ENCODE measurements at places on chromosomes 3 and 15.

DNA sequence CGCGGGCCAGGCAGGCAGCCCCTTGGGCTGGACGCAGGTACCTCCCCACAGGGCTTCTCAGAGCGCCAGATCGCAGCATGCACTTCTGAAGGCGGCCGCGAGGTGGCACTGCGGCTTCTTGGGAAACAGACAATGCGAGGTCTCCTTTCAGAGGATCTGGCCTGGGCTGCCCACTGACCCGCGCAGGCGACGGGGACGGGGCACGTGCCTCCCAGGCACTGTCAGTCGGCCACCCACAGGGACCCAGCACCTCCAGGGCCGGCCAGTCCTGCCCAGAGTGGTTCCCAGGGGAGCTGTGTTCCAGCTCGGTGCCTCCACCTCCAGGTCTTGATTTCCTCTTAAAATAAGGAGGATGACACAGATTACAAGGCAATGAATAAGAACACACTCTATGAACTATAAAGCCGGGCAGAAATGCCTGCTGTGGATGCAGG lies 24.4 kb upstream of the TXNRD3 start:
- peak; percentile 79 for DNase-seq

GRCh38 chr15:71272932-71273331 lies 157.7 kb downstream of the THSD4 start:
- DNase-seq = no peak

- no peak for DNase-seq
These were observed 14.3 kb downstream of the SUCLG2 start for GRCh38 chr3:67640023-67640660.

- DNase-seq = peak; percentile 39
These were observed 36.3 kb upstream of the GNB5 start for GRCh38 chr15:52227456-52227855.

GRCh38 chr3:106071306-106071705 lies 202.5 kb upstream of the CBLB start:
- no peak for DNase-seq

DNA sequence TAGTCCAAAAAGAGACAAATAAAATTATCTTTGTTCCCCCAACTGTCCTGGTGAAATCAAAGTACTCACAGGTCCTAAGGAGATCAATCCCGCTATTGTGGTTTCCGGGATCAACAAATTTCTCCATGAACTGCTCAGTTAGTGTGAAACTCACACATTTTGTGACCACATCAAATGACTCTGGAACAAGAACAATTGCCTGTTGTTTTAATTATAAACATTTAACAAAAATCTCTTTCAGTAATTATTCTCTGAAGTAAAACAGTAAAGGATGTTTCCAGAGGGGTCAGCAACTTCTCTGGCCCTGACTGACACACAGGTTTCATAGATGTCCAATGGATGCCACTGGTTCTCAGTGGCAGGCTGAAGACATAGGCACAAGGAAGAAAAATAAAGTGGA lies 3.9 kb downstream of the CLDND1 start:
- DNase-seq = no peak

GRCh38 chr3:135448520-135448919 lies 517.0 kb upstream of the PPP2R3A start:
- DNase-seq = no peak

DNA sequence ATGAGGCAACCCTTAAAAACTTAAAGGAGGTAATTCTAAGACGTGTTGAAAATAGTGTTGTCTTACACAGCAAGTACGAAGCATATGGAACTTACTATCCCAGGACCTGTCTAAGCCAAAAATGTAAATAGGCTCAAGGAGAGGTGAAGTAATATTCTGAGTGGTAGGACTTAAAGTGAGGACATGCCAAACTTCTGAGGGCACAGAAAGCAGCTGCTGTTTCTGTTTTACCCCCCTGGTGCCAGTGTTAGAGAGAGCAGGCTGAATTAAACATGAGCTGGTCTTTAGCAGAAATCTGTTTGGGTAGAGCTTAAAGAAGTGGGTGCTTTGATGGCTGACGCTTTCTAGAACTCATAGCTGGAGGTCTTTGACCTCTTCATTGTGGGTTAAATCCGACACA lies 149.7 kb upstream of the NPHP3 start:
- no peak for DNase-seq

DNA sequence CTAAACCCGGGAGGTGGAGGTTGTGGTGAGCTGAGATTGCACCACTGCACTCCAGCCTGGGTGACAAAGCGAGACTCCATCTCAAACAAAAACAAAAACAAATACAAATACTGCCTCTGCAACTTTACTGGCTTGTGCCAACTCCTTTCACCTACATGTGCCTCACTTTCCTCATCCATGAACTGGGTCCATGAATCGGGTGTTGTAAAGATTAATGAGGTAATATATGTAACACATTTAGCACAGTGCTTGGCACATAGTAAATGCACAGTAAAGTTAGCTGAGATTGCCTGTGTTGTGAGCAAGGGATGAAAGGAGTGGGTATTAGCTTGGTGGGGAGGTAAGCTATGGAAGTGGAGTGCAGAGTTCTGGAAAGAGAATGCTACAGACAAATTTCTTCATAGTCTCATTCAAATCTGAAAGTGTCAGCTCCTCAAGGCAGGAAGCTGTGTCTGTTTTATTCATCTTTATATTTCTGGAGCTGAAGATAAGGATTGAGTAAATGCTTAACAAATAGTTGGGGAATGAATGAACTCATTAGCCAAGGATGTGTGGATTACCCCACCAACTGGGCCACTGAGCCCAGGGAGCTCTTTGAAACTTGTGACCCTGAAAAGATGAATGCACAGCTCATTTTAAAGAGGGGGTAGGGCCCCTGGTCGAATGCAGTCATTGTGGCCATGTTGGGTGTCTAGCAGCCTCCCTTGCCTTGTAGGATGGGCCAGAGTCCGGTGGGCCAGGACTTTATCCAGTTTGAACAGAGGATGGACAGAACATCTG lies 7.7 kb upstream of the CDCP1 start:
- no peak for DNase-seq

- DNase-seq = no peak
These were observed 222.2 kb upstream of the ATP11B start for GRCh38 chr3:182570946-182571594.

GRCh38 chr3:27607370-27607769 lies 114.8 kb downstream of the EOMES start:
- DNase-seq = no peak

GRCh38 chr3:25830373-25831280 lies 40.7 kb downstream of the OXSM start:
- DNase-seq = no peak

DNA sequence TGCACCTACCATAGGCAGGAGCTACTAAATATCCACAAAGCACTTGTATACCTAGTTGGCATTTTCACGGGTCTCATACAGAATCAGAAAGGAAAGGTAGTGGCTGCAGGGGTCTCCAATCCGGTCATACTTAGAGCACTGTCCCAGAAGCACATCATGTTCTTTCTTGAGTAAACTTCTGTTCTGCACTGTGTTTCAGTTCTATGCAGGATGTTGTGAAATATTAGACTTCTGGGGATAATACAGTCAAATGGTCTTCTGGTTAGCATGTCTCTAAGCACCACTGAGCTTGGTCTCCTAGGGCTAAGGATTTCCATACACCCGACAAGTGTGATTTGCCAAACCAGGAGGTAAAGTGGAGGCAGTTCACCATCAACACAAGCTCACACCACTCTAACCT lies 27.9 kb downstream of the MINDY4B start:
- no peak for DNase-seq

DNA sequence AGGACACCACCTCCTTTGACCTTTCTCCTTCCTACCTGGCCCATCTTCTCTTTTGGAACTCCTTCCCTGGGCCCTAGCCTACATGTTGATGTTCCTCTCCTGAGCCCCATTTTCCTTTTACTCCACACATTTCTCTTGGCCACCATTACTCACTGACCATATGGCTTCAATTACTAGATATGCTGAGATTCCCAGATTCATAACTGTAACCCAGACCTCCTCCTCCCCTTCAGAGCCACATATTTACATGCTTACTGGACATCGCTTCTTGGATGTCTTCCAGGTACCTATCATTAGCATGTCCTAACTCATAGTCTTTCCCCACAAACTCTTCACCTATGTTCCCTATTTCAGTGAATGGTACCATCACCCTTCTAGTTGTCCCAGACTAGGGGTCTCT lies 24.4 kb upstream of the TRIM59 start:
- DNase-seq = no peak

- no peak for DNase-seq
These were observed 94.0 kb downstream of the LRRC28 start for GRCh38 chr15:99345242-99345641.

- DNase-seq = no peak
These were observed 3.0 kb downstream of the DLL4 start for GRCh38 chr15:40932156-40932555.

GRCh38 chr3:149377408-149378364 lies at the start of gene TM4SF1:
TM4SF1 (minus strand) TSS chr3:149377649; CDS start chr3:149377547, 102 bp downstream.
- DNase-seq = no peak

DNA sequence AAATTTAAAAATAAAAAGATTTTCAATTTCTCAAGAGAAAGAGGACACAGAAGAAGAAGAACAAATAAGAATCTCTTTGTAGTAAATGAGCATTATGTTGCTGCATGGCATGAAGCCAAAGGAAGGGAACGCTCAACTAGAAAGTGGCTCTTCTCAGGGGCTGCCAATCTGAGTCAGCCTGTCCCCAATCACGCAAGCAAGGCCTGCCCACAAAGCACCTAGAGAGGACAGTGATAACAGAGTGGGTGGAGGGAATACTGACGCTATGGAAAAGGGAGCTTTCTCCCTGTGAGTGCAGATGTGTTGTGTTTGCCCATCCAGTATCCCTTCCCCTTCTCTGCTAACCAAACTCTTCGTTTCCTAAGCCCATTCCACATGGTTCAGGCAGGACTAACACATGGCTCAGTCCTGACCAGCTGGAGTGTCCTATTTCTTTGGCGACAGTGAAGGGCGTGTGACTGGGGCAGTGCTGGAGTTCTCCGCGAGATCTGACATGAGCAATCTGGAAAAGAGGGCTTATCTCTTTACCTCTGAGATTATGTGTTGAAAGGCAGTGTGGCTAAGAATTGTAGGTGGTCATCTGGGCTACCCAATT lies 14.2 kb downstream of the FBN1 start:
- DNase-seq = no peak

GRCh38 chr15:40130799-40131502 lies 22.3 kb upstream of the BMF start:
- no peak for DNase-seq

GRCh38 chr15:91603384-91604080 lies 250.0 kb upstream of the SLCO3A1 start:
- no peak for DNase-seq

- no peak for DNase-seq
These were observed 198.7 kb upstream of the CMC1 start for GRCh38 chr3:28042707-28043106.

- no peak for DNase-seq
These were observed 1.6 kb upstream of the WDR82 start for GRCh38 chr3:52280050-52280461.

DNA sequence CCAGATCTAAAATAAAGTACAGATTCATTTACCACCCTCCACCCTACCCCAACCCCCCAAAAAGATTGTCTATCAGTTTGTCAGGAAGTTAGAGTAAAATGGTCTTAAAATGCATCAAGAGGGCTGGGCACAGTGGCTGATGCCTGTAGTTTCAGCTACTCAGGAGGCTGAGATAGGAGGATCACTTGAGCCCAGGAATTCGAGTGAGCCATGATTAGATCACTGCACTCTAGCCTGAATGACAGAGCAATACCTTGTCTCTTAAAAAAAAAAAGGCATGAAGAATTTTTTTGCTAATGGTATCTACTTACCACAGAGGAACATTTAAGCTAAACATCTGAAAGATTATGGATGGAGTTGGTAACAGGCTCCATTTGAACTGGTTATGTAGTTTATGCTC lies 71.0 kb downstream of the RBM6 start:
- no peak for DNase-seq

GRCh38 chr3:179020112-179020511 lies 51.5 kb downstream of the ZMAT3 start:
- no peak for DNase-seq

DNA sequence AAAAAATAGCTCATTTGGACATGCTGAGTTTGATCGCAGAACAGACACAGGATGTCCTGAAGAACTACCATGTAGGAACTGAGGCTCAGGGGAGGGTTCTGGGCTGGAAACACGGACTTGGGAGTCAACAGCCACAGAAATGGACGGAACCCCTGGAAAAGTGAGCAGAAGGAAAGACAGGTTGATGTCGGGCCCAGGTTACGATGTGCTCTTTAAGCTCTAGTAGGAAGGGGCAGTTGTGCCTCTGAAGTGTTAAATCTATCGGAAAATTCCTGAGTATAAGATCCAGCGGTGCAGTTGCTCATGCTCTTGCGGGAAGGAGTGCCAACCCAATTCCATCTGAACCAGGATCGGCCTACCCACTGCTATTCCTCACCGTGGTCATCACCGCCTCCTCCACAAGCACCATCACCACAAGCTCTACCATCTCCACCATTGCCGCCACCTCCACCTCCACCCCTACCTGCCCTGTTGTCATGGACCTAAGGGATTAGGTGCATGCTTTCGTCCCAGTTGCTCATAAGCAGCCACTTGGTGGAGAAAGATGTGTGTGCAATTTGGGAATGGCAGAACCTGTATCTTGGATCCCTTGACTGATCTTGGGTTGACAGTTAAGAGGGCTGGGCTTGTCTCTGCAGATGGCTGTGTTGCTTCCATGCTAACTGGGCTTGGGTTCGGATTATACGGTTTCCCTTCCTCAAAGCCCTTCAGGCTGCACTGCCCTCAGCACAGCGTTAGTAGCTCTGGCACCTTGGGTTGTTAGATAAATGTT lies 108.5 kb downstream of the ASB7 start:
- DNase-seq = no peak

DNA sequence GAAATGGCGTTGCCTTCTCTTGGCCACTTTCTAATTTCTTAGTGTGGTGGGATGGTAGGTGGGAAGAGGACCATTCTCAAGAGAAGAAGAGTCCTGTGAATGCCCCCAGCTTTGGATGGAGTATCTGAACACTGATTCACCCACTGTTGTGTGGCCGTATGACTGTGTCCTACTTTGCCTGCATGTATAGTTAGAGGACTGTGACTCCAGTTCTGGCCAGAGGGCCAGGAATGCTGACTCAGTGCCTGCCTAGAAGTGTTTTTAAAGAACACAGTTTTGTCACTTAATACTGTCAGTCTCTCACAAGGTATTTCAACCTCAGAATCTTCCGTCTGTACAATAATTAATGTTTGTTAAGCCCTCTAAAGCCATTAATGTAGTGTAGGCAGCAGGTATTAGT lies 2.1 kb downstream of the SEC61A1 start:
- no peak for DNase-seq

DNA sequence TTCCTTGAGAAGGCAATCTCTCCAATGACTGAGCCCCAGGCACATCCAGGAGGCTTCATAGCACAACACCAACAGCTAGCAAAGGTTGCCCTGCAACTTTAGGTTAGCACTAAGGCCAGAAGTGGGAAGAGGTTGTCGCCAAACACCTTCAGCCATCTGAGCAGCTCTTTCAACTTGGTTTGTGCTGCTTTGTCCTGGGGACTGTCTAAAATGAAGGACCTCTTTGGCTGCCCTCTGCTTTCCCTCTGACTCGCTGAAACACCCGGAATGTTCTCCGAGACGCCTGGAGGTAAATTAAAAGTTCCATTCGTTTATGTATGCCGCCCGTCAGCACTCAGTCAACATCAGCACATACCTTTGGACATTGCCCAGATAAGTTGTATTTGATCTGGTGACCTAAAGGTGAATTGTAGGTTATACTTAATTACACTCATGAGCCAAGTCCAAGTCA lies 121.2 kb upstream of the NR2F2 start:
- DNase-seq = no peak
